Stimulated activated CD8-positive, alpha-beta memory T cell treated with anti-CD3 and anti-CD28 coated beads, Interleukin-4, amount 100 ng/mL, for 4 hours (primary cell): ENCODE measurements at places on chromosomes 3 and 15.

- no peak for DNase-seq
Measured at GRCh38 chr3:57927916-57928315, 80.3 kb upstream of the FLNB start.

- DNase-seq: no peak
Measured at GRCh38 chr3:197168063-197168462, 130.3 kb downstream of the DLG1 start.

DNA sequence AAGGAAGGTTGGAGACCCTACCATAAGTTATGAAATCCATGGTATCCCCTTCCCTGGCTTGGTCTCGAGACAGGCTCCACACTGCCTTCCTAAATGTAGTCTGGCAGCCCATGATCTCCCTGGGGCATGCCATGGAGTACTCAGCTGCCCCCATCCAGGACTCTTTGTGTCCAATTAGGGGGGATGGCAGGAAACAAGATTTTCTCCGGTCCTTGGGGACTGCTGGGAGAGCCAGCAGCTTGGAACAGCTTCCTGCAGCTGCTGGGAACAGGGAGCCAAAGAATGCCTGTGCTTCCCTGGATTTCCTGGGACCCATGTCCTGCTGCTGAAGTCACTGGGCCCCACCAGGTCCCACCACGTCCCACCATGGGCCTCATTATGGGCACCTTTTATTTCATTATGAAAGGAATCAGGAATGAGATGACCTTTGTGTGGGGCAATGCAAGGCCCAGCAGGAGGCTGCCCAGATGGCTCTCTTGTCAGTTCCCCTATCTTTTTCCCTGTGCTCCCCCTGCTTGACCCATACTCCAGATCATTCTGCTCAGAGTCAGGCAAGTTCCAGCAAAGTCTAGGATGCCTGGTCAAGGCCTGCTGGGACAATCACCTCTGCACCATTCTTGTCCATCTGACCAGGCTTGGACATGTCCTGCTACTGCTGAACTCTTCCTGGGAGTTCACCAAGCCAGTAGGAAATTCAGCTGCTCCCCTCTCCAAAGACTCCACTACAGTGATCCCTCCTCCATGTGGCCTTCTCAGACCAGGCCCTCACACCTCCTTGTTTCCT is 15.0 kb upstream of the DAG1 start:
- DNase-seq: no peak

DNA sequence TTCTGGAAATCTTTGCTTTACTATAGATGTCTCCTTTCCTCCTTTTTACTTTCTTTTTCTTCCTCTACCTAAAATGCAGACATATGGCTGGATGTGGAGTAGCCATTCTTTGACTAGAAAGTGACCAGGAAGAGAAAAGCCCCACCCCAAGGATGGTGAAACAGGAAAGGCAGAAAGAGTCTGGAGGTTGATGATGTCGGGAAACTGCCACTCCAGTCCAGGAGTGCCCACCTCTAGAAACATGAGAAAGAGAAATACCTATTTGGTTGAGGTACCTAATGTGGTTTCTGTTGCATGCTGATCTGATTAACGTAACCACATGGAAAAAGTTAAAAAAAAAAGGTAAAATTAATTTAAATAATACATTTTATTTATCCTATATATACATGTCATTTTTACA is 55.2 kb upstream of the SSR3 start:
- no peak for DNase-seq

DNA sequence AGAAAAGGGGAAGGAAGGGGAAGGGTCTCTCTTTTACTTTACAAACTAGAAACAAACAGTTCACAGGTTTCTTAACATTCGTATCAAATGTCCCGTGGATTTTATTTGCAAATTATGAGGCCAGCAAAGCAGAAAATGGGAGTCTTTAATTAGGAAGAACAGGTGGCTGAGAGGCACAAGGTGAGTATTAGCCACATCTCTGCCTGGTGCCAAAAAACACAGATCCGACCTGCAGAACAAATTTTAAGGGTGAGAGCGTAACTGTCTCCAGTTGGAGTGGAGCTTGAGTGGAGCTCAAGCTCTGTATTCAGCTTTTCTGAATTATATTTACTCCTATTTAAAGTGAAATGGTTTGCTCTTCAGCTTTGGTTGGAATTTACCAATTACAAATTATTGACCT is 1004.9 kb downstream of the FHIT start:
- DNase-seq: no peak

GRCh38 chr3:126519506-126520455 is 2.2 kb upstream of the UROC1 start:
- no peak for DNase-seq

- no peak for DNase-seq
Measured at GRCh38 chr3:40468018-40468417, 8.9 kb upstream of the ZNF619 start.

DNA sequence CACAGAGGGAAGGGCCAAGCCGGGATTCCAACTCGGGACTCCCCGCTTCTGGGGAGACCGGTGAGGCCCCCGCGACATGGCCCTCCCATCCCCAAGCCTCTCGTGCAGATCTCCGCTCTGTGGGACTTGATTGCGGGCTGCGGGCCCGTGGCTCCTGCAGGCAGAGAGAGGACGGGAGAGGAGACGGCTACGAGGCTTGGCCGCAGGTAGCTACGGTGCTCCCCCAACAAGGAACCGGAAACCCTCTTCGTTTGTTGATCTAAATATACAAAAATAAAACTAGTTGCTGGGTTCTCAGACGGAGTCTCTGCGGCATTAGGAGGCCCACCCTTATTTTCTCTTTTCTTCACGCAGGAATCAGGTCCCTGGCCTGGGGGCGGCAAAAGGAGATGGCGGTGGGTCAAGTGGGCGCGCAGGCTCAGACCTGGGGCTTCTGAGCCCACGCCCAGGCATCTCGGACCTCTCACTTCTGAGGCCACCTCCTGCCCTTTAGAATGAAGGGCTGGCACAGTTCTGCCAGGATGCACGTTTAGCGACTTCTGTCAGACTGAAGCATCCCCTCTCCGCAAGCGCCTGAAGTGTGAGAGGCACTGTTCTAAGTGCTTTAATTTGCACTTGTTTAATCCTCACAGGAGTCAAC is 10.9 kb downstream of the GNB5 start:
- no peak for DNase-seq

- no peak for DNase-seq
Measured at GRCh38 chr3:124582621-124583395, 147.4 kb upstream of the UMPS start.

GRCh38 chr3:129794311-129795185 is 99.0 kb downstream of the TMCC1 start:
- DNase-seq: no peak
